ENCODE measurements at places on chromosomes 6 and 20. TPM values are rescaled to one million over a fixed set of nuclear protein-coding genes. Genes with fewer than 3 reads are reported as not detected.

DNA sequence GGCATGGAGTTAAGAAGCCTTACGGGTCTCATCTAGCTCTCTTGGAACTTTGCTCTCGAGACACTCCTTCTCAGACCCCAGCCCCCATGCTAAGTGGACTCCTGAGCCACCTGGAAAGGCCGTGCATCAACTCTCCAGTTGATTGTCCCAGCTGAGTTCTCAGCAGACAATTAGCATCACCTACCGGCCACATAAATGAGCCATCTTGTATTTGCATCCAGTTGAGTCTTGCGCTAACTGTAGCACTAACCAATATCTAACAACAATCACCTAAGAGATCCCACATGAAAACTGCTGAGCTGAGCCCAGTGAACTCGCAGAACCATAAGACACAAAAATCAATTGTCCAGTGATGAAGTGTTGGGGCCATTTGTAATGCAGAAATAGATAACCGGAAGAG, 49.7 kb downstream of the PCNA start:
- DNase-seq: no peak

EYA4 gene
- total RNA-seq: 1.3 TPM

NKAPL gene
- total RNA-seq: not detected

DNA sequence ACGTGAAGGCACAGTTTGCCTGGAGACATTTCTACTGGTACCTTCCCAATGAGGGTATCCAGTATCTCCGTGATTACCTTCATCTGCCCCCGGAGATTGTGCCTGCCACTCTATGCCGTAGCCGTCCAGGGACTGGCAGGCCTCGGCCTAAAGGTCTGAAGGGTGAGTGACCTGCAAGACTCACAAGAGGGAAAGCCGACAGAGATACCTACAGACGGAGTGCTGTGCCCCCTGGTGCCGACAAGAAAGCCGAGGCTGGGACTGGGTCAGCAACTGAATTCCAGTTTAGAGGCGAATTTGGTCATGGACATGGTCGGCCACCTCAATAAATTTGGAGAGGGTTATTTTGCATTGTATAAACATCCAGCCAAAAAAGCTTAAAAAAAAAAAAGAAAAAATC, 420.3 kb upstream of the FLRT3 start:
- no peak for DNase-seq

CST2 gene
- total RNA-seq: not detected

GRCh38 chr6:89555806-89556205, 82.7 kb downstream of the LYRM2 start:
- no peak for DNase-seq

DNA sequence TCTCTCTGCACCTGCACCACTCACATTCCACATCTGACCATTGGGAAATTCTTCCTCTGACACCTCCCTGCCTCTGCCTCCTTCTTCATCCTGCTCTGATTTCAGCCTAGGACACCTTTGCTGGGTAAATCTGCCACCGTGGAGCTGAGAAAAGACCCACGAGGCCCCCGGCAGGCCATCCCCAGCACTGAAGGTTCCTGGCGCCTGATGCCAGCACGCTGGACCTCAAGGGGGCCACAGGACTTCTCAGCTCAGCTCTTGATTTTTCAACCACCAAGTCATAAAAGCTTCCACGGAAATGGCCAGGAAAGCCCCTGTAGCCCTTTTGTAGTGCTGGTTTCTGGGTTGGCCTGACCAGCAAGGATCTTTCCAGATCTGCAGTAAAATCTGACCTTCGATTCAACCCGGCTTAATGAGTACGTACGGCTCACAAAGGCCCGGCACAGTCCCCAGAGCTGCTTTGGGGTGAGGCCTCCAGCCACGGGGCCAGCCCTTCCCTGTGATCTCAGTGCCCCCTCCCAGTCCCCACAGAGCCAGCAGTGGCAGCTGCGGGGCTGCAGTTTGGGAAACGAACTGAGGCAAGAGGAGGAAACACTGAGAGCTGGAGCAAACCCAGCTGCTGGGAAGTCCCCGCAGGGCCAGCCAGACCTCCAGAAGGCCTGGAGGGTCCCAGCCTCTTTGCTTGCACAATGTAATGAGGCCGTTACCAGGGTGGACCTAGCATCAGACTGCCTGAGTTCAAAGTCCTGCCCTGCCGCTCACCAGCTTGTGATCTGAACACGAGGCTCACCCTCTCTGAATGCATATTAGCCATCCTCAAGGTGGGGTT, 157.5 kb downstream of the BMP7 start:
- DNase-seq: no peak

DNA sequence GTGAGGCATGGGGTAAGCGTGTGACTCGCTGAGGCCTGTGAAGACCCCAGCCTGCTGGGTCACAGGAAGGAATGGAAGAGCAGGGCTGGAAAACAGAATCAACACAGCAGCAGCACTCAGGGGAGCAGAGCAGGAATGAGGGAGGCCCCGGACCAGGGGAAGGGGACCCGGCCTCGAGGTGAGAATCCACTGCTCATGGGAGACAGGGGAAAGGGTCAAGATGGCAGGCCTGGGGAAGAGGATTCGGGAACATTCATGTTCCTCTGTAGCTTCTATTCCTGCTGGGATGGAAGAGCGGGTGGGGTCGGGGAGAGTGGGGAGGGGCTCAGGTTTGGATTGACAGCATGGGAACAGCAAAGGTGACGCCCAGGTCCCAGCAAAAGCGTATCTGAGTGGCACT, 59.4 kb downstream of the NPEPL1 start:
- no peak for DNase-seq

DNA sequence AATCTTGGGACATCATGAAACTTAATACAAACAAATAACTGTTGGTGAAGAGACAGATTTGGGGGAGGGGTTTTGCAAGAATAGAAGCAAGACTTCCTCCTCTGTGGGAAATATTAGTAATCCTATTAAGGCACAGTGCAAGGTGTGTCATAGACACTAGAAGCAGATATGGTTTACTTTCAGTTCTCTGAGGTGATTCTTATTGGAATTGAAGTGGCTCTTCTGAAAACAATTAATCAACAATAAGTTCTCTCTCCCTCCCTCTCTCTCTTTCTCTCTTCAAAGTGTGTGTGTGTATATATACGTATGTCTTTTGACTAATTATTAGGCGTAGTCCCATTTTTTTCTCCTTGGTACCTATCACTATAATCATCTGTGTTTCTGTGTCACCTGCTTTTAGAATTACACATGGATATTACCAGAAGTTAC, 99.8 kb downstream of the HIVEP2 start:
- DNase-seq: no peak

GRCh38 chr6:37698264-37699137, 818 bp upstream of the MDGA1 start:
- DNase-seq: peak; percentile 38

- no peak for DNase-seq
These were observed 3.8 kb downstream of the LAMA2 start for GRCh38 chr6:128886706-128887105.

BPIFA1 gene
- not detected for total RNA-seq

DNA sequence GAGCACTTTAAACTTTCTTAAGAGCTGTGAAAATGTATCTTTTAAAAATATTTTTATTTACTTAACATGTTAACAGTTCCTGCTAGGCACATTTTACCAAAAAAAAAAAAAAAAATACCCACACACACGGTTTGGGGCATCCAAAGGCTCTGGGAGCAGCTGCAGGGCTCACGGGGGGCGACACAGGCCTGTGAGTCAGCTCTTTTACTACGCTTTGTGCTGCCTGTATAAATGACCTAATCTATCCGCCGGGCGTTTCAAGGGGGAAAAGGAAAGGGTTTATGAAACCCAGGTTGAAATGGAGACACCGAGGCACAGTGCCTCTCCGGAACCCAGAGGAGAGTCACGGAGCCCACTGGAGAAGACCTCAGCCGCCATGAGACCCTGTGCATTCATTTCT, 40.4 kb downstream of the DLL1 start:
- DNase-seq: no peak

DNA sequence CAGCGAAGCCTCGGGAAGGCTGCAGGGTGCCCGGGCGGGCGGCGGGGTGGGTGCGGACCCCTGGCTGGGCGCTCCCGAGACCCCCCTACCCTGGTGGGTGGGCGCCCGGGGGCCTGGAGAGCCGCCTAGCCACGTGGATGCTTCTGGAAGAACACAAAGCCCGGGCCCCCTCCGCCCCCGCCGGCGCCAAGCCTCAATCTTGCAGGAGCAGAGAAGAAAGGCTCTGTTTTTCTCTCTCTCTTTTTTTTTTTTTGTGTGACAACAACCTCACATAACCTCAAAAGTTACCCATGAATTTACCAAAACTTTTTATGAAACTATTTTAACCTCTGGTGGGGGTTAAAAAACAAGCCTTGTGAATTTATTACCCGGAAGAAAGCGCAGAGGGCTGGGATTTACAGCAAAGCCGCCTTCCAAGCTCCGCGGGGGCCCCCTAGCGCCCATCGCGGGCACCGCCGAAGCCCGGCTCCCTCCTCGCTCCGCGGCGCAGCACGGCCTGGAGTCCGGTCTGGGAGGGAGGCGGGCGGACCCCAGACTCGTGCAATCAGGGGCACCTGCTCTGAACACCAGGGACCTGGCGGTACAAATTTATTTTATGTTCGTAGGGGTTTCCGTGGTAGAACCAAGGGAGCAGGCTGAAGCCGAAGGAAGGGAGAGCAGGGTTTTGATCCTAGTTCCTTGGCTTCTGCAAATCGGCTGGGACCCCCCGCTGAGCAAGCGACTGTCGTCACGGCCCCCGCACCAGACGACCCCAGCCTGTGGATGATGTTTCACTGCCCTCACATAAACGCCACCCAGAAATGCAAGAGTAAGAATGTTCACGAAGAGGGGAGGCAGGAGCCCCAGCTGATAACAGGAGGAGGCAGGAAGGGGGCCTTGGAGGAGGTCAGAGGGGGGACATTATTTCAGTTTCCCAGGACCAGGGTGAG, 58.9 kb downstream of the ZNF831 start:
- DNase-seq: peak; percentile 88

DNA sequence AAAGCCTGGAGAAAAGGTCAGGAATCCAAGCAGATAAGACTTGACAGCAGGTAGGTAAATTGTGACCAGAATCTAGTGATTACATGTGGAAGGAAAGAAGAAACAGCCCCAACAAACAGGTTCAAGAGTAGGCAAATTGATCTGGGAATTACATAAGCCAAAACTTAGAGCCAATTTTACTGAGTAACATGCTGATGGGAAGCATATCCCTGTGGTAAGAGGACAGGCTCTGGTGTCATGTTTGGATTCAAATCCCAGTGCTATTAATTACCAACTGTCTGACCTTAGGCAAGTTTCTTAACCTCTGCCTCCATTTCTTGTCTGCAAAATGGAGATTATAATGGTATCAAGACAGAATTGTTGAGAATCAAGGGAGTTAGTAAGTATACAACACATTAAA, 20.4 kb downstream of the MCM9 start:
- DNase-seq: no peak

TREM2 gene
- total RNA-seq: 1.2 TPM

- no peak for DNase-seq
These were observed 36.4 kb upstream of the SYNJ2 start for GRCh38 chr6:157944983-157945931.

DNA sequence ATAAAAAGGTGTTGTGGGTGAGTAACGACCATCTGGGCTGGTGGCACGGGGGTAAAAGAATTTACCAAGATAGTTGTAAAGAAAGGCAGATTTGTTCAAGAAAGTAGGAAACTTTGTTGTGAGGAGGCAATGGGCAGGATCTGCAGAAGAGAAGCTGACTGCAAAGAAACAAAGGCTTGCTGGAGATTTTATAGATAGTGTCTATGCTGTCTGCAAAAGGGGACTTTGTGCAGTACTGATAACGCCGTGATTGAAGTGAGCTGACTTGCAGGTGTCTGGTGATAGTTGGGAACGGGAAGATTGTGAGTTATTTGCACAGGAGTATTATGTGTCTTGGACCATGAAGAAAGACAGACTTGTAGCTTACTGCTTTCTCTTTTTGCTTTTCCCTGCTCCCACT, 36.8 kb upstream of the GSTA3 start:
- DNase-seq: no peak

GRCh38 chr6:89260310-89260709, 43.2 kb upstream of the GABRR1 start:
- no peak for DNase-seq

DNA sequence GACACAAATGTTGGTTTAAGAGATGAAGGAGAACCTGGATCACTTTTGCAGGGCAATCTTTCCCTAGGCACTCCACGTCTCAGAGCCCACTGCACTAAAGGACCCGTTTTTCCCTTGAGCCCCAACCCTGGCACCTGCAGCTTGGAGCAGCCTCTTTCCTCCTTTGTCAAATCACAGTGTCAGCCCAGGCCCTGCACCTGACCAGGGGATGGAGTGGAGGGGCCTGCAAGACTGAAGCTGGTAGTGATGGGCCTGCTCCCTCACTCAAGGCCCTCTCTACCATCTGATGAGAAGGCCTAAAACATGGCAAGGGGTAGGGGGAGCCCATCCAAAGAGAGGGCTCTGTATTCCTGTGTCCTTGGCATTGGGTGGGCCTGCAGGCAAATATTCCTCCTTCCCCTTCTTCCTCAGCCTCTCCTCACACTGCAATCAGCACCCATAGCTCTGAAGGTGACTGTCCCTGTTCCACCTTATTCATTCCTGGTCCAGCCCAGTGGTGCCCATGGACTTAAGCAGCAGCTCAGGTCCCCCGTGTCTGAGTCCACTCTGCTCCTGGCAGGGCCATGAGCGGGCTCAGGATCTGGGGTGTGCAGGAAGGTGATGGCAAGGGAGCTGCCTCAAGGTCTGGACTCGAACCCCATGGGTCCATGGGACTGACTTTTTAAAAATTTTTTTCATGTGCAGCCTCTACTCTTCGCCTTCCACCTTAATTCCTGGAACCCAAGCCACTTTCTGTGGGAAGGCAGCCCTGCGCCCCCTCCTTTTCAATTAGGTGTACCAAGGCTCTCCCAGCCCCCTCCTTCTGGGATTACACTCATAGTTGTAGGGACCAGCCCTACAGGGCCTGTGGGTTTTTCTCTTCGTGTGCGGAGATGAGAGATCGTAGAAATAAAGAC, 6.7 kb downstream of the RAET1G start:
- peak; percentile 39 for DNase-seq

- DNase-seq: no peak
These were observed 129.7 kb upstream of the FAM83B start for GRCh38 chr6:54716877-54717276.

DNA sequence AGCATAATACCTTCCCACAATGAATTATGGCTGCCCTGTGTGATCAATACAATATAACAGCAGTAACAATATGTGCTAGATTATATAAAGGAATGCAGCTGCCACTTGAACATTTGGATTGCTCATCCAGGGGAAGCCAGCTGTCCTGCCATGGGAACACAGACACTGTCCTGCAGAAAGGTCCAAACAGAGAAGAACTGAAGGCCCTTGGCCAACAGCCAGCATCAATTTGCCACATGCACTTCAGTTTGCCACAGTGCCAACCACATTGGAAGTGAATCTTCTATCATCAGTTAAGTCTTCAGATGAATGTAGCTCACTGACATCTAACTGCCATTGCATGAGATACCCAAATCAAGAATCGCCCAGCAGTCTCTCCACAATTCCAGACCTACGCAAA, 332.4 kb downstream of the PRKN start:
- no peak for DNase-seq

TRAPPC3L gene
- not detected for total RNA-seq

GRCh38 chr20:37398750-37399621, 53.0 kb downstream of the SRC start:
- DNase-seq: peak; percentile 67

GRCh38 chr6:84278321-84278998, 51.0 kb upstream of the CEP162 start:
- DNase-seq: no peak

- no peak for DNase-seq
These were observed 27.8 kb upstream of the ERVFRD-1 start for GRCh38 chr6:11139051-11139960.

TFAP2A gene
- not detected for total RNA-seq

GRCh38 chr6:145044641-145045246, 690.6 kb downstream of the EPM2A start:
- no peak for DNase-seq
